Kidney epithelial cell (primary cell): ENCODE measurements at places on chromosomes 11 and 22. TPM values are rescaled to one million over a fixed set of nuclear protein-coding genes. Genes with fewer than 3 reads are reported as not detected.

The ANO1 gene
- total RNA-seq: 0.89 and 1.1 TPM in 2 replicates

The KLHDC7B gene
- total RNA-seq: 16.3 and 20.1 TPM in 2 replicates

The TESMIN gene
- 3.8 and 7.7 TPM in 2 replicates for total RNA-seq

DNA sequence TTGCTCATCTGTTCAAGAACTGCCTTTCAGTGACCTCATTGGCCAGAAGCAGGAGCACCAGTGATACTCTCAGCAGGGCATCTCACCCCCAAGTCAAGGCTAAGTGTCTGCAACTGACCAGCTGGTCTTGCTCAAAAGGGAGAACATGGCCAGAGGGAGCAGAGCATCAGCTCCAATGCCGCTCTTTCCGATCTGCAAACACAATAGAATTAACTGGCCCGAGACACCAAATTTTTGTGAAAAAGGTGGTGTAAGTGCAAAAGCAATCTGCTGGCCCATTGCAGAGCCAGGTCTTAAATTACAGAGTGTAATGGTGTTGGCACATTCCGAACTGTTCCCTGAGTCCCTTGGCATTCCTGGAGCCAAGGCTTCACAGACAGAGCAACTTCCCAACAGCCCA is 97.0 kb downstream of the PKNOX2 start:
- no peak for DNase-seq

DNA sequence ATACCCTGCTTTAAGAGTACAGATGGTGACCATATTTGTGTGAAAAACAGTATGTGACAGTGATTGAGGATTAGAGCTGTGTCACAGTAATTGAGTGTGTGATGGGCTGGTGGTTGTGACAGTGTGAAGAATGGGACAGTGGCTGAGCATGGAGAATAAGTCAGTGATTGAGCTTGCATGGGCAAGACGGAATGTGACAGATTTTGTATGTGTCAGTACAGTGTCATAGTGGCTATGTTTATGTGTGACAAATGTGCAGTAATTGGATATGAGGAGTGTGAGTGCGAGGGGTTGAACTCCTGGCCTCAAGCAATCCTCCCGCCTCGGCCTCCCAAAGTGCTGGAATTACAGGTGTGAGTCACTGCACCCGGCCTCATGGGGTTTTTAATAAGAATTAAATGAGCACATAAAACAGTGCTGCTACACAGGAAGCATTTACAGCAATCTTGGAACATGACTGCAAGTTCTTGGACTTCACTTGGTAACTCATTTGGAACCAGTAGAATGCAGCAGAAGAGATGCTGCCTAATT is 583 bp upstream of the RRAS2 start:
- no peak for DNase-seq

DNA sequence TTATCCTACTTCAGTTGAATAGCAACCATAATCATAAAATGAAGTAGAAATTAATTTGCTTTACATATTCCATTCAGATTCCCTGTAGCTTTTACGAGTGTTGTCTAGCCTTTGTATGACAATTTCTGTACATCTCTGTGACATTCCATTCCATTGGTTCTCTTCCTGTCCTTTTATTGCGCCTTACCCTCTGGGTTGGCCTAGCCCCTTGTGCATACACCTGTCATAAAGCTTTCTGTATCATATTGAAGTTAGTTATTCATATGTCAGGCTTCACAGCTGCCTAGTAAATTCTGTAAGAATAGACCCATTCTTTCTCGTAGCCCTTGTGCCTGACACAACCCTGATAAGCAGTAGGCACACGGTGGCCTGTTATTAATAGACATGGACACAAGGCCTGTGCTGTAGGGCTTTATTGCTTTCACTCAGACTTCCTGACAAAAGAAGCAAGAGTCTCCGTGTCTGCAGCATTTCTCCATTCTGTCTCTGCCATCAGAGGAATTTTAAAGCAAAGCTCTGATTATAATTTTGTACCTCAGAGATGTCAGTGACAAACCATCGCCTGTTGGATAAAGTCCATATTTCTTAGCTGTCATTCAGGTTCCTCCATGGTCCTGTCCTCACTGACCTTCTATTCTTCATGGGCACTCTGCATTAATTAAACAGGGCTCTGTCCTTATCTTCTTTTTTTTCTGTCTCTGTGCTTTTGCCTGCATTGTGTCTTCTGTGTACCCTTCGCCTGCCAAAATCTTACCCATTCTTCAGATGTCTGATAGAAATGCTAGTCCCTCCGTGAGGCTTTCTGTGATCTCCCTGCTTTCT is 49.4 kb downstream of the BID start:
- DNase-seq: no peak

DNA sequence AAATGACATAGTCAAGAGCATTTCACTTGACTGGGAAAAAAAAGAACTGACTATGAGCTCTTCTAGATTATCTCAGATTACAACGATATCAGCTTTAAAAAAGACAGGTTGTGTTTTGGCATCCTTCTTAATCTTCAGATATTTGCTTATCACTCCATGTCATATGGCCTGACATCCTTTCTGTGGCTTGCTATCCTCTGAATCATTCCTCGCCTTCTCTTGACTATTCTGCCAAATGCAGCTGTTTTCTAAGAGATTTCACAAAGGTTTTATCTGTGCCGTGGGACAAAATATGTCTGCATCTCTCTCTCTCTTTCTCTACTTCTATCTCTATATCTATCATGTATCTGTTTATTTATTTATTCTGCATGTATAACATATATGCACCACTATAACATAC is 746.1 kb downstream of the CNTN5 start:
- DNase-seq: no peak

- DNase-seq: no peak
Observed at GRCh38 chr11:59939482-59939881, 1.2 kb downstream of the OOSP1 start.

GRCh38 chr11:118628432-118628831 is 21.0 kb downstream of the PHLDB1 start:
- no peak for DNase-seq

DNA sequence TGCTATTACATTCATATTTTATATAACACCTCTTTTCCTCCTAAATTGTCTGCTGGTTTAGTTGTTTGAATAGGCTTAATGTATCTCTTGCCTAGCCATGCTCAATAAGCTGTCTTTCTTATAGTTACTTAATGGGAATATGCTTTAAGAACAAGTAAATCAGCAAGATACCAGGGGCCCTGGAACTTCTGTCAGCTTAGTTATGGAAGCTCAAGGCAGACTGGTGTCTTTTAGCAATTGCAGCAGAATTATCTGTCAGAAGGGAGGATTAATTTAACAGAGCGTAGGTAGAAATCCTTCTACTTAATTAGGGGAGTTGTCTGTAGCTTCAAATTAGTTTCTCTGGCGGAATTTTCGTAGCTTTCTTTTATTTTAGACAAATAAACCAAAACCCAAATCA is 94.9 kb downstream of the C11orf91 start:
- no peak for DNase-seq

DNA sequence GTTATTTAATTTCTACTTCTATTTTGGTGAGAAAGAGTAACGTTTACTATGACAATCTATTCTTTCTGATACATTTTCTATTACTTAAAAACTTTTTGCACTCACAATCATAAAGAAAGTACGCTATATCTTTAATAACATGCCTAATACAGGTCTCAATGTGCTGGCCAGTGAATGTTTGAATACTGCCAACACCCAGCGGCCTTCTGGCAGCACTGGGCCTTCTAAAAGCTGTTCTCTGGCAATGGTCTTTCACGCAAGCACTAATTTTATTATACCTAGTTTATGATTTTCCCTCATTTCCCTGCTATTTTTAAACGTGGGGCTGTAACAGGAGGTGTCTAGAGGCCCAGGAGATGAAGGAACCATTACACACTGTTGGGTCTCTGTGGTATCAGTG is 349.8 kb upstream of the PITPNB start:
- no peak for DNase-seq

DNA sequence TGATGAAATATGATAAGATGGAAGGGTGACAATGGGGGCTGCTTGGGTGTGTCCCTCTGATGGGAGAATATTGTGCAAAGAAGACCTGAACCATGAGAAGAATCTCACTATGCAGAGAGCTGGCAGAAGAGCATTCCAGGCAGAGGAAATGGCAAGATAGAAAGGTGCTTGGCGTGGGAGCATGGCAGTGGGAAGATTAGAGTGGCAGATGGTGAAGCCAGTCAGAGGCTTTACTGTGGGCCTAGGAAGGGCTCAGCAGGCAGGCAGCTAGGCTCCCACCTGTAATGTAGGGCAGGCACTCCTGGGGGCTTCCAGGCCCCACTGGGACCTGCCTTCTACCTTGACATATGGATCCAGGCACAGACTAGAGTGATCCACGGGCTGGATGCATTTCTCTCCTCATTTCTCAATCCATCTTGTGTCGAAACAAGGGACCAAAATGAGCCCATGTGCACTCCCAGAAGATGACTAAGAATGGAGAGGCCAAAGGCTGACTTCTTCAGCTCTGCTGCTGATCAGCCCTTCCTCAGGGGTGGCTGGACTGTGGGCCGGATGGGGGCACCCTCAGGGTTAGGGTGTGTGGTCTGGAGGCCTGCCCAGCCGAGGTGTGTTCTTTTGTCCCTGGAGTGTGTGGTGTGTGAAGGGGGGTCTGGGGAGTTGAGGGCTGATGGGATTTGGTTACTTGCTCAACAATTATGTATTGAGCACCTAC is 88.3 kb downstream of the TSPAN18 start:
- no peak for DNase-seq

GRCh38 chr11:92739041-92739440 is 230.4 kb upstream of the MTNR1B start:
- DNase-seq: no peak
